ENCODE measurements at places on chromosomes 7 and 10.

GRCh38 chr7:70312336-70312735, 714.1 kb downstream of the AUTS2 start:
- DNase-seq, result no peak

DNA sequence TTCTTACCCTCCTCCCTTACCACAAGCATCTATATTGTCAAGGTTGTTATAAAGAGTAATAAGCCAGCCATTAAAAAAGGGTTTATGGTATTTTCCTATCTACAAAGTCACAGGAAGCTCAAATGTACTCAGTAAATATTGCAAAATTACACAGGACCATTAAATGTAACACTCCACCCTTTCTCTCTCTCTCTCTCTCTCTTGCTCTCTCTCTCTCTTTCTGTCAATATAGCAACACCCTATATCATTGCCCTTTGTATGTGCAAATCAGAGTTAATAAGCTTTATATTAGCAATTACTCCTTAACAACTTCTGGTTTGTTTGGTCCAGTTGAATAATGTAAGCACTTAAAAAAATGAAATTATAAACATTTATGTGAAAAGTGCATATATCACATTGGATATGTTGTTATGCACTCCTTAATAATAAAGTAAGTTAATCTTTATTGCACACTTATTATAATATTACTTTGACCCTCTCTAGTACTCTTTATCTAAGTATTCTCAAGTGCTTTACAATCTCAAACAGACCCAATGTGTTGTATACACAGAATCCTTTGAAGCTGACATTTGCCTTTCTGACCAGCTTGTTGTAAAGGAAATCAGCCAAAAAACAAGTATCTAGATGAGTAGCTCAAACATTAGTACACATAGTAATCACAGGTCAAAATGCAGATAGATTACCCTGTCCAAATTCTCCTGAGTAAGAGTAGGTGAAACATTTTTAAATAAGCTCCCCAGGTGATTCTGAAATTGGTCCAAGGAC, 93.2 kb downstream of the CFTR start:
- DNase-seq, result no peak

GRCh38 chr7:5422396-5423305, 983 bp downstream of the TNRC18 start:
- DNase-seq, result no peak

- DNase-seq, result no peak
Measured at GRCh38 chr10:79208251-79208983, 138.9 kb upstream of the PPIF start.

DNA sequence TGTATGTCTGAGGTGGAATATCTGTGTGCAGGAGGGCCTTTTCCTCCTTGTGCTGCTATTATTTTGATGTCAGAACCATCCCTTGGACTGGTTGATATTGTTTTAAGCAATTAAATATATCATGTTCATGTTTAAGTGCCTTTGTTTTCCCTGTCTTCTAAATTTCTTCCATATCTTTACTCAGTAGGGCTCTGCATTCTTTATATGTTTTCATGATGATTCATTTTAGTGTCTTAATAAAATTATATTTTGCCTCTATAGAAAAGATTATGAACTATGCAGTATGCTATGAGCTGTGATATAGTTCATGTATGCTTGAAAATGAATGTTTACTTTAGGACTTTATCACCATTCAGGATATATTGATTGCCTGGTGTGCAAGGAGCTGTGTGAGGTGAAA, 34.8 kb downstream of the AHR start:
- DNase-seq, result no peak

GRCh38 chr10:74194999-74195398, 44.0 kb downstream of the ADK start:
- DNase-seq, result no peak

- no peak for DNase-seq
Measured at GRCh38 chr10:91104193-91105041, 116.0 kb upstream of the PCGF5 start.

GRCh38 chr7:136278057-136278456, 300.9 kb upstream of the MTPN start:
- no peak for DNase-seq

GRCh38 chr10:88091490-88092061, 228.2 kb downstream of the PTEN start:
- DNase-seq, result no peak

DNA sequence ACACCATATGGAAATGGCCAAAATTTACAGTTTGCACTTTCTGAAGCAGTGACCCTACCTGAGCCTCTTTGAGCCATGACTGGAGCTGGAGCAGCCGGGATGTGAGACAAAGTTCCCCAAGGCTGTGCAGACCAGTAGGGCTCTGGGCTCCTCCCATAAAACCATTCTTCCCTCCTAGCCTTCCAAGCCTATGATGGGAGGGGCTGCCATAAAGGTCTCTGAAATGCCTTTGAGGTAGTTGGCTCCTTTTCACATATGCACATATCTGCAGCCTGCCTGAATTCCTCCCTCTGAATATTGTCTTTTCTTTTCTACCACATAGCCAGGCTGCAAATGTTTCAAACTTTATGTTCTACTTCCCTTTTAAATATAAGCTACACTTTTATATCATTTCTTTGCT, 516.6 kb upstream of the POM121L12 start:
- no peak for DNase-seq

- DNase-seq, result no peak
Measured at GRCh38 chr7:108146070-108146842, 16.1 kb upstream of the LAMB4 start.

GRCh38 chr7:80318081-80318480, 183.4 kb downstream of the GNAI1 start:
- DNase-seq, result no peak

DNA sequence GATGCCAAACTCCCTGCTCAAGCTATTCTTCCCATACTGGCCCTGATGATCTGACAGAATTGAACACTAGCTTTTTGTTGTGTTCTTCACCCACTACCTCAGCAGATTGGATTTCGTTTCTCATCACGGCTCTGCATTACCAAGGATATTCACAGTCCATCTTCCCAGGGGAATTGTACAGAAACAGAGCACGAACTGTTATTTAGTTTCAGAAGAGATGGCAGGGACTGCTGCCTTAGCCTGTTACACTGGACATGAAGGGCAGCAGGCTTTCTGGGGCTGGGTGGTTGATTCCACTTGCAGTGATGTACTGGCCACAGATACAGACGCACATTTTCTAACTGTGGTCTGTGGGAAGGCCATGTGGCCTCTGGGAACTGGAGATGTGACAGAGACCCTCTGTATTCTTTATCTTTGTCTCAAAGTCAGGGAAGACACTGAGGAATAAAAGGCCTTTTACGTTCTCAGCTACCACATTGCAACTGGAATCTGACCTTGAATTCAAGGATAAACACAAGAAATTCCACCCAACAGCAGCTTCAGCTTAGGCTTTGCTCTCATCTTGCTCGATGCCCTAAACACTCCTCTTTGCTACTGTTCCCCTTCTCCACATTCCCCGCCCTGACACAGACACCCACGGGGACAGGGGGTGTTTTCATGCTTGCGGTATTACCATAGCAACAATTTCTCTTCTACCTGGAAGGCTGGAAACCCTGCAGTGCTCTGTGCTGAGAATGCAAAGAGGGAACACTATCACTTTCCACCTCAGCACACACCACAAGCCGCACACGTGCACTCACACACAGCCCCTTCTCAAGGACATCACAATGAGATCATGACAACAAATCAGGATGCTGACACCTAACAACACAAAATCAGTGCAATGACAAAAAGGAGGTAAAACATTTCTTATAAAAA, 81.7 kb downstream of the RNF216 start:
- no peak for DNase-seq

DNA sequence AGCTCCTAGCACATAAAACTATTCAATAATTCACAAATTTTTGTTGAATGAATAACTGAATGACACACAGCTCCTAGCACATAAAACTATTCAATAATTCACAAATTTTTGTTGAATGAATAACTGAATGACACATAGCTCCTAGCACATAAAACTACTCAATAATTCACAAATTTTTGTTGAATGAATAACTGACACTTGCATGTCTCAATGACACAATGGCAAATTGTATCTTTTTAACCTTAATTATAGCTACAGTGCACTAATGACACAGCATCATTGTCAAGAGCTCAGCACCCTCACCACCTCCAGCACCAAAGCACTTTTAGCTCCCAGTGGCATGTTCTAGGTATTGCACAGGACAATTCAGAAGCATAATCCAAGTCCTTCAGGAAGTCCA, 131.6 kb downstream of the PDE1C start:
- DNase-seq, result no peak

- DNase-seq, result no peak
Measured at GRCh38 chr10:34181553-34182300, 633.4 kb downstream of the PARD3 start.

DNA sequence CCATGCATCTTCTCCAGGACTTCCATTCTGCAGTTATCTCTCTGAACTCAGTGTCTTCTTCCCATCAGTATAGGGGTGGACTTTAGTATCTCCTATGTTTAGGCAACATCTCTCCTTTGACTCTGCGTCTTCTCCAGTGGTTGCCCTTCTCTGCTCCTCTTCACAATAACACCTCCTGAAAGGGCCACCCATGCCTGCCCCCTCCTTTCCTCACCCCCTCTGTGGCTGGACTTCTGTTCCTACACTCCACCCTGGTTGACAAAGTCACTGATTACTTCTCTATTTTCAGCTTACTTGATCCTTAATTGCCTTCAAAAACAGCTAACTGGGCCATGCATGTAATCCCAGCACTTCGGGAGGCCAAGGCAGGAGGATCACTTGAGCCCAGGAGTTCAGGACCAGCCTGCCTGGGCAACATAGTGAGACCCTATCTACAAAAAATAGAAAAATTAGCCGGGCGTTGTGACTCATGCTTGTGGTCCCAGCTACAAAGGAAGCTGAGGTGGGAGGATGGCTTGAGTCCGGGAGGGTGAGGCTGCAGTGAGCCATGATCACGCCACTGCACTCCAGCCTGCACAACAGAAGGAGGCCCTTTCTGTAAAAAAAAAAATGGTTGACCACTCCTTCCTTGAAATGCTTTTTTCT, 13.7 kb downstream of the SRGN start:
- peak; percentile 38 for DNase-seq

GRCh38 chr10:34802692-34803091, 12.4 kb downstream of the PARD3 start:
- no peak for DNase-seq

- no peak for DNase-seq
Measured at GRCh38 chr7:68866200-68866570, 732.1 kb upstream of the AUTS2 start.

GRCh38 chr10:35765066-35765527, 123.0 kb upstream of the FZD8 start:
- DNase-seq, result no peak

GRCh38 chr7:40918701-40919271, 784.0 kb downstream of the SUGCT start:
- no peak for DNase-seq

DNA sequence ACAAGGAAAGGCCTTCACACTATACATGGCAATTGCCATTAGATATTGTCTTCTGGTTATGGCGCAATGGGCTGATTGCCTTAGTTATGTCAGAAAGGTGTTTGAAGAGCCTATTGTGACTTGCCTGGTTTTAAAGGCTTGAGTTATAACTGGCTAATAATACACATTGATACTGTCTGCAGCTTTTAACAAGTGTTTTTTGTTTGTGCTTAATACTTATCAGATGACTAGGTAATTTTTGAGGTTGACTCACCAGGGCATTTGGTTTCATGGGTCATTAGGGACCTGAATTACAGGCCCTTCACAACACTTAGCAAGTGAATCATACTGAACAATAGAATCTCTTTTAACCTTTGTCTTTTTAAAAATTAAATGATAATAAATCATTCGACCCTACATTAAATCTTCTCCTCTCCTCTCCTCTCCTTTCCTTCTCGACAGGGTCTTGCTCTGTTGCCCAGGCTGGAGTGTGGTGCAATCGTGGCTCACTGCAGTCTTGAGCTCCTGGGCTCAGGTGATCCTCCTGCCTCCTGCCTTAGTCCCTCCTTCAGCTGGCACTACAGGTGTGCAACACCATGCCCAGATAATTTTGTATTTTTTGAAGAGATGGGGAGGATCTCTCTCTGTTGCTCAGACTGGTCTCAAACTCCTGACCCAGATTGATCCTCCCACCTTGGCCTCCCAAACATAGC, 196.3 kb downstream of the JCAD start:
- no peak for DNase-seq

GRCh38 chr10:82245906-82246560, 371.0 kb downstream of the NRG3 start:
- DNase-seq, result no peak

GRCh38 chr7:122136078-122136477, 8.0 kb downstream of the AASS start:
- no peak for DNase-seq
